ENCODE measurements at places on chromosomes 1 and 21.
A peak's percentile ranks its signal among the peaks of the same experiment; 100 is the strongest.

DNA sequence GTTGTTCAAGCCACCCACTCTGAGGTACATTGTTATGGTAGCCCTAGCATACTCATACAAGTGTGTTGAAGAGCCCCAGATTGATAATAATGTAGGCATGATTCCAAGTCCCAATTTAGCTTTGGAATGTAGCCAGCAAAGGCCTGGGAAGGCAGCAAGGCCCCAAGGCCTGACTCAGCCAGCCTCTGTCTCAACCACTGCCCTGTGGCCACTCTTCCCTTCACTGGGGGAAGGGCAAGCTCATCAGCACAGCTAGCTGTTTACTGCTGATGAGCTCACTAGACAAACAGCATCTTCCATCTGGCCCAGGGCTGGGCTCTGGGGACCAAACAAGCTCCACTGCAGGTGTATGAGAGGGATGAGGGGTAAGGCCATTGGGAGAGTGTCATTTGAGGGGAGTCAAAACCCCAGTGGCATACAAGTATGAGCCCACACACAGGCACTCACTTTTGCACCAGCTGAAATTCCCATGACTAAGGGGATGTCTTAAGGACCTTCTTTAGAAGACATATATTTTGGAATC, 2.2 kb upstream of the IRF6 start:
- ATAC-seq = no peak

GRCh38 chr21:31343030-31343510, 991 bp downstream of the TIAM1 start:
- no peak for ATAC-seq

DNA sequence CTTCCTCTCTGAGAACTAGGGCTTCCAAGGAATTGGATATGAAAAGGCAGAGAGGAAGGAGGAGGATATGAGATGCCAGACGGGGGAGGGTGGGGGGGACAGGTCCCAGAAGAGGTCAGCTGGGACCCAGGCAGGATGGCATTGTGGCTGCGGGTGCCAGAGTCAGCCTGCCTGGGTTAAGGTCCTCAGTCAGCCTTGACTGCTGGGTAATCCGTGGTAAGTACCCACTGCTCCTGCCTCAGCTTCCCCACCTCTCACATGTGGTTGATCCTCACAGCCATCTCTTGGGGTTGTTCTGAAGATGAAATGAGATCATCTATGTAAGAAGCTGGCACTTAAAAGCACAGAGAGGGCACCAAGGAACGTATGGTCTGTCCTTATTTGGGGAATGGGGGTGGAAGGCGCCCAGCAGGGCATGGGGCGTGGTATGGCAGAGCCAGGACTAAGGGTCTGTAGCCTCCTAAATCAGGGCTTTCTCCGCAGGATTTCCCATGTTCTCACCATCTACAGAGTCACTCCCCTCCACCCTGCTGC, 23.8 kb downstream of the ELF3 start:
- no peak for ATAC-seq

DNA sequence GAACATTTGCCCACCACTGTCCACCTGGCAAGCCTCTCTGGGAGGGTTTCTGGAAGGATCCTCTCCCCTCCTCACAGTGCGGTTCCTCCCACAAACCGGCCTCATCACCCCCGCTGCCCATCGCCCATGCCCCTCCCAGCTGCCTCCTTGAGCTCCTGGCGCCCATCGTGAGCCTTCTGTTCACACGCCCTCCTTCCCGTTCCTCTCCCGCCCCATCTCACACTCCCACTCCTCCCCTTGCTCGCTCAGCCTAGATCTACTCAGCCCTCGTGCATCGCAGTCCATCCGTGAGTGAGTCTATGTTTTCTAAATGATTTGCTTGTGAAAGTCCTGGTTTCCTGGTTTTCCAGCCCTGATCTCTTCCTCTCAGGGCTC, 119.1 kb upstream of the C1orf174 start:
- ATAC-seq = no peak

DNA sequence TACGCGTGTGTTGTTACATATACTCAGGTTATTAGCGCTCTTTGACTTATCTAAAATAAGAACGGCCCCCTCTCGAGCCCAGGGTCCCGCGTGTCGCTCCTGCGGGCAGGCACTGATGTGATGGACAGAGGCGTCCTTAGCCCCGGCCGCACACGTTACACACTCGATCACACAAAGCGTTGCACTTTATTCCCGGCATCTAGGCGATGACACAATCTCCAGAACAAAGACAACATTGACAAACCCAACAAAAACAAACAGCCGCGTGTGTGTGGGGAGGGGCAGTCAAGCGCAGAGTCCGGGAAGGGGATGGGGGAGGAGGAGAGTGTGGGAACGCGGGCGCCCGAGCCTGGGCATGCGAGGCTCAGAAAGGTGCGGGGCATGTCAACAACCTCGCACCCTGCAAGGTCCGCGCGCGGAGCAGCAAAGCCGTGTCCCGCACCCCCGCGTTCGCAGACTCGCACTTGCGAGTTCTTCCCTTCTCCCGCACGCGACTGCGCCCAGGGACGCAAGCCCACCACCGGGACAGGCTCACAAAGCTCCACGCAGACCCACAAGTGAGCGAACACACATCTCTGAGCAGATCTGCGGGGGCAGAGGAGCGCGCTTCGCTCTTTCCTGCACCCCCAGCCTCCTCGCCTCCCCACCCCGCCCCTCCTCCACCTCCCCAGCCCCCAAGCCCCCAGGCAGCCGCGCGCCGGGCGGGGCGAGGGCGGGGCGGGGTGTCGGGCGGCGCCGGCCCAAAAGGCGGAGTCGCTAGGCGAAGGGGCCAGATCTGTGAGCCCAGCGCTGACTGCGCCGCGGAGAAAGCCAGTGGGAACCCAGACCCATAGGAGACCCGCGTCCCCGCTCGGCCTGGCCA, at the start of gene EFNA1:
TSS of gene EFNA1 (plus strand) at position 772 of the 862 bp plus-strand sequence. CDS start 102 bp downstream, outside the sequence.
- peak; percentile 63 for ATAC-seq

- ATAC-seq = no peak
Observed at GRCh38 chr1:50620680-50621329, 197.6 kb upstream of the DMRTA2 start.

GRCh38 chr1:214205053-214205452, 75.9 kb upstream of the SMYD2 start:
- ATAC-seq = no peak
